Activated T-cell treated with anti-CD3 and anti-CD28 coated beads, Interleukin-2, amount 50 U/mL, for 72 hours (primary cell): ENCODE measurements at places on chromosomes 16 and 17. TPM values are rescaled to one million over a fixed set of nuclear protein-coding genes. Genes with fewer than 3 reads are reported as not detected.
A peak's percentile ranks its signal among the peaks of the same experiment; 100 is the strongest.

FA2H gene
- not detected for total RNA-seq

C17orf107 gene
- 4.7 TPM for total RNA-seq

CRHR1 gene
- total RNA-seq, result not detected

DNA sequence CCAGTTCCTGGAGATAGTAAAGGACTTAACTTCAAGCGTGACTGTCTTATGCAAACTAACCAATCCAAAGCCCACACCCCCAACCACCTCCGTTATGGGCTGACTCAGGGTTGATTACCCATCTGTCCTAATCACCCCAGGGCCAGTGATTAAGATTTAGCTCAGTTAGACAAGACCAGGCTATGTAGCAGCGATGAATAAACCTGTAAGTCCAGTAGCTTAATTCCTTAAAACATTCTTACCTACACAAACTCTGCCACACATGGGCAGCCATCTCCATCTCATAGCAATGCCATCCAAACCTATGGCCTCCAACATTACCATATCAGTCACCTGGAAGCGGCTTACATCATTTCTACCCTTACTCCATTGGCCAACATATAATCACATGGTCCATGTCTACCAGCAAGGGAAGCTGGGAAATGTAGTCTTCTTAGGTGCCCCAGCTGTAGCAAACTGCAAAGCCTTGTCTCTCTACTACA, 266.7 kb downstream of the SHISA9 start:
- DNase-seq, result no peak

GRCh38 chr17:67421869-67422273, 44.8 kb downstream of the PITPNC1 start:
- DNase-seq, result peak; percentile 68

- peak; percentile 62 for DNase-seq
Observed at GRCh38 chr17:74361230-74362068, at the start of gene BTBD17. BTBD17 (minus strand) TSS chr17:74361868; CDS start chr17:74361819, 49 bp downstream.

DNA sequence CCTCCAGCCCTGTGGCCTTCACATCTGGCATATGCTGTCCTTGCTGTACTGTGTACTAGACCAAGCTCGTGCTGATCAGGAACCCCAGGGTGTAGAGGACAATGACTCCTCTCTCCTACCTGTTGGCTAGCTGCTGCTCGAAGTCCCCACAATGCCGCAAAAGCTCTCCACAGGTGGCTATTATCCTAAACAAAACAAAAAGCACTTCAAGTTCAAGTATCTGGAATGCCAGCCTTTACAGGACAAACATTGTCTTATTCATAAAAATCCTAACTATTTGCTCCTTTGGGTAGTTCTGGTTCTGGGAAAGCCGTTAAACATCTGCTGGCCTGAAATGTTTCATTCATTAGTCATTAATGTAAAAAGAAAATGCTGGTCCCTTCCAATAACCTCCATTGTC, 42.8 kb downstream of the COG7 start:
- DNase-seq, result no peak

- no peak for DNase-seq
Observed at GRCh38 chr16:8901320-8901861, 19.2 kb downstream of the LITAFD start.

- DNase-seq, result peak; percentile 76
Observed at GRCh38 chr17:77441130-77441920, 300.6 kb downstream of the SEC14L1 start.

GRCh38 chr16:81473558-81473957, 28.9 kb downstream of the CMIP start:
- DNase-seq, result no peak

DNA sequence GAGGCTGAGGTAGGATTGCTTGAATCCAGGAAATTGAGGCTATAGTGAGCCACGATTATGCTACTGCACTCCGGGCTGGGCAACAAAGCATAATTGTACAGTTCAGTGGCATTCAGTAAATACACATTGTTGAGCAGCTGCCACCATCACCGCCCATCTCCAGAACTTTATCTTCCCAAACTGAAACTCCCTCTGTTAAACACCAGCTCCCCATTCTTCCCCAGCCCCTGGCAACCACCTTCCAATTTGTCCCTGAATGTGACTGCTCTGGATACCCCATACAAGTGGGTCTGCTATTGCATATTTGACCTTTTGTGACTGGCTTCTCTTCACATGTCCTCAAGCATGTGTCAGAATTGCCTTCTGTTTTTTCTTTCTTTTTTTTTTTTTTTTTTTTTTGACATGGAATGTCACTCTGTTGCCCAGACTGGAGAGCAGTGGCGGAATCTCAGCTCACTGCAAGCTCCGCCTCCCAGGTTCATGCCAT, 2.9 kb downstream of the RPL38 start:
- no peak for DNase-seq

GRCh38 chr16:3988011-3988410, 107.5 kb upstream of the CREBBP start:
- DNase-seq, result no peak
